ENCODE measurements at places on chromosomes 5 and 9. TPM values are rescaled to one million over a fixed set of nuclear protein-coding genes. Genes with fewer than 3 reads are reported as not detected.

DNA sequence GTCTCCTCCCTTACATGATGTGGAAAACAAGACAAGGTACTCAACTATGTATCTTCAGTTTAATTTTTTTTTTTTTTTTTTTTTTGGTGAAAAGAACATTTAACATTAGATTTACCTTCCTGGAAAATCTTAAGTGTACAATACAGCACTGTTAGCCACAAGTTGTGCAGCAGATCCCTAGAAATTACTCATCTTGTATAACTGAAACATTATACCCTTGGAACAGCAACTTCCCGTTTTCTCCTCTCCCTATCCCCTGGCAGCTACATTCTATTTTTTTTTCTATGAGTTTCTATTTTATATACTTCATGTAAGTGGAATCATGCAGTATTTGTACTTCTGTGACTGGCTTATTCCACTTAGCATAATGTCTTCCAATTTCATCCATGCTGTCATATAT, 421.9 kb upstream of the FTMT start:
- no peak for DNase-seq

DNA sequence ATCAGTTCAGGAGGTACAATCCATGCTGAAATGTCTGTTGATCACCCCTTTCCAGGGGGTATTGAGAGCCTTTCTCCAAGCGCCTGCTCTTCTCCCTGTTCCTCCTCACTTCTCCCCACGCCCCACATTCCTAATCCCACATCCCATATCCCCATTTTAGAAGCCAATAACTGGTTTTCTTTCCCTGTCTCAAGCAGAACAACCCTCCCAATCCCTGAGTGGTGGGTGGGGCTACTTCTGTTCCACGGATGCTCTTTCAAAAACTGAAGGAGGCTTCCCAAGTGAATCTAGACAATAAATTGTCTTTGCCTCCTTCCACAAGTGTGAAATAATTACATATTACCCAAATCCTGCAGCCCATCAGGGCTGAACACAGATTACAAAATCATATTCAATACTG, 77.0 kb upstream of the SEMA6A start:
- DNase-seq, result no peak

GRCh38 chr5:42606464-42606869, 150.2 kb upstream of the CCDC152 start:
- DNase-seq, result no peak

The CNTNAP3 gene
- 3.9 TPM for total RNA-seq

The NR2F1 gene
- total RNA-seq, result 18.4 TPM

The SARDH gene
- total RNA-seq, result 0.07 TPM

DNA sequence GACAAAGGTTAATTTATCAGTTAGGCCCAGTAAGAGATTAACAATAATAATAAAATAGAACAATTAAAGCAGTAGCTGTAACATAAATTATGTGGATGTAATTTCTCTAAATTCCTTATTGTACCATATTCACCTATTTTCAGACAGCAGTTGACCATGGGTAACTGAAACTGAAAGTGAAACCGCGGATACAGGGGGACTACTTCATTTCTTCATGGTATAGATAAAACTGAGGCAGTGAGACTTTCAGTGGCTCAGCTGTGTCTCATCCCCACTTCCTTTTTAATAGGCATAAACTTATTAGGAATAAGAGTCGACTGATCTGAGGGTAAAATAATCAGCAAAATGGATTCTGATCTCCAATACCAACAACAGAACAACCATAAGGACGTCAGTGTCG, 174.0 kb upstream of the WWC1 start:
- no peak for DNase-seq

The ARHGEF37 gene
- total RNA-seq, result 1.6 TPM

DNA sequence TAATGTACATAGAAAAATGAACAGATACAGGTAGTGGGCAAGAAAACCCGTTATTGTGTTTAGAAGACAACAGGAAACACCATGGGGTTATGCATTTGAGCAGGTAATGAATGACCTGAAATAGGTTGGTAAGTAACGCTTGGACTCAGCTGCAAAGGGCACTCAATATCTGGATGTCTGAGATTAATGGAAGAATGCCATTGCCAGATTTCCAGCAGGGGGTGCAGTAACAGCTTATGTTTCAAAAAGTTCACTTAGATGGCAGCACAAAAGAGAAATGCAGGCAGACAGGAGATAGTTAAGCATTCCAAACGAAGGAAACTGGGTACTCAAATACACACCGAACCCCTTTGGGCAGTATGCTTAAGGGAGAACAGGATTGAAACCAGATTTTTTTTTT, 285.5 kb upstream of the VLDLR start:
- DNase-seq, result no peak

The PCDHB15 gene
- total RNA-seq, result 0.12 TPM

GRCh38 chr9:36665921-36666431, 93.3 kb downstream of the MELK start:
- DNase-seq, result no peak

GRCh38 chr9:85514256-85514655, 227.5 kb downstream of the AGTPBP1 start:
- DNase-seq, result no peak

DNA sequence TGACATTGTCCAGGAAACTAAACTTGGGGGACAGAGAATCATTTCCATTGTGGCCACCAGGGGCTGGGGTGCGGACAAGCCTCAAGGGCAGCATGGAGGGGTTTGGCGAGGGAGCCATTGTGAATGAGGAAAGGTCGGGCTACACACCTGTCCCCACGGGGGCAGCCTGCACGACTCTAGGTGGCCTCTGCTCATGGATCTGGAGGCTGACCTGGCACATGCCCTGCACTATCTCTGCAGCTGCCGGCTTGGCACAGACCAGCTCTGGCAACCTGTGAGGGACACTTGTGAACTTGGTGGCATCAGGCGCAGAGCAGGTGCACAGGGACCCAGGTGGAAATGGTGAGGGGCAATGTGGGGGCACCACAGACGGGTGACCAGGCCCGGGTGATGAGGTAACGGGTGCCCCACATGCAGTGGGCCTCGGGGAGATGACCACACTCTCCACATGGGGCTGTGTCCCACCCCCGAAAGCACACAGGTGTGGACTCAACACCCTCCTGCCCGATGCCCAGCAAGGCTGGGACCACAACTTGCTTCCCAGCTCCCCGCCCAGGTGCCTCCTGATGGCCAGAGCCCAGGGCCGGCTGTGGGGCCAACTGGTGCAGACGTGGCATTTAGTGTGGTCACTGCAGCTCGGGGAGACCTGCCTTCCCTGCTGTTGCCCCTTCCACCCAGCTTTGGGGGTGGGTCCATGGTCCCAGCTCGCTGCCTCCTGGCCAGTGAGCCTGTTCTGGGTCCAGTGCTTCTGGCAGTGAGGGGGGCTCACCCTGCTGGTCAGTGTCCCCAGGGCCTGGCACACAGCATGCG, 60.9 kb upstream of the UBAC1 start:
- DNase-seq, result no peak

DNA sequence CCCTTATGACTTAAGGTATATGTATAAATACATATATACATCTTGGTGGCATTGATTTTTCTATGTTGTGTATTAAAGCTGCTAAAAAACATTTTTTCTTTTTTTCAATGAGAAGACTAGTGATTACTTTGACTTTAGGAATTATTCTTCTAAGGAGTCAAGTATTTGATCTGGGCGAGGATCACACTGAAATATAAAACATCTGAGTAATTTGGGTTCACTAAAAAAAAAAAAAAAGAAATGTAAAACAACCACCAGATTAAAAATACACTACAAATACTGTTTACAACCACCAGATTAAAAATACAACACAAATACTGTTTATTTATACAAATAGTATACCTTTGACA, 9.0 kb downstream of the UBAP1 start:
- no peak for DNase-seq

The ANXA2R gene
- 4.6 TPM for total RNA-seq

DNA sequence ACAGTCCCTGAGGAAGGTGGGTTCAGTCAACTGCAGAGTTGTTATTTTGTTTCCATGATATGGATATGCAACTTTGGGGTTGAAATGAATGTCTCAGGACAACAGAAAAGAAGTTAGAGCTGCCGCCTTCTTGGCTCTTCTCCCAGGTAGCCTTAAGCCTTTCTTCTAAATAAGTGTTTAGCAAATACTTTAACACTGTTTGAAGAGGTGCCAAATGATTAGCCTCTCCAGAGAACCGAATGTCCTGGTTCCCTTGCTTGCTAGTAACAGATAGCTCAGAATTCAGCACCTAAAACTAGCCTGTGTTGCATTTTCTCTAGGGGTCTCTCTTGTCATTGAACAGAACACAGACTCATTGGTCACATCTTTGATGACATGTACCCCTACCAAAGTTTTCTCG, 127.7 kb upstream of the PIK3R1 start:
- DNase-seq, result no peak
